HCT116 (cell line): ENCODE measurements at places on chromosomes 2 and 18. TPM values are rescaled to one million over a fixed set of nuclear protein-coding genes. Genes with fewer than 3 reads are reported as not detected.
A peak's percentile ranks its signal among the peaks of the same experiment; 100 is the strongest.

ONECUT2 gene
- total RNA-seq = 4.3 TPM

APOB gene
- total RNA-seq = 1.6 TPM

IL37 gene
- not detected for total RNA-seq

DNA sequence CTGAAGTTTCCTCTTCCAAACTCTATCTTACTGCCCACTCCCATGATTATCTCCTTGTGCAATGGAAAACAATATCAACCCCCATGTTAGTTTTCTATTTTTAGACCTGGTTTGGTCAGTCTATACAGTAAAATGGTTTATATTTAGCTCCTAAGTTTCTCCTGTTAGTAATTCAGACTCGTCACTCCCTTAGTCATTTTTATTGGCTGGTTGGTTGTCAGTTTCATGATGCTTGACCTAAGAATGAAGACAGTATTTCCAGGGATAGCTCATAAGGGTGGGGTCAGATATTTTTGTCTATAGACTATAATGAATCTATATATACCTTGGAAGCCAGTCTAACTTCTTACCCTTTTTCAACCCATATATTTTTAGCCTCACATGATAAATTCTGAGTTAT lies 61.4 kb upstream of the NEUROD1 start:
- peaks cover 31% of the 10 kb centered on the region for H3K4me1 ChIP-seq
- H3K27ac ChIP-seq = peak overlapping the region; percentile 93
- no peak overlapping the region for H3K4me3 ChIP-seq
- DNase-seq = no peak

DLX2 gene
- 3.7 TPM for total RNA-seq

GPR45 gene
- total RNA-seq = 0.30 TPM

AQP12A gene
- total RNA-seq = not detected

KYNU gene
- 0.22 TPM for total RNA-seq
